Kidney (tissue), 22 donors: ENCODE measurements at places on chromosomes 7 and 10. TPM values are rescaled to one million over a fixed set of nuclear protein-coding genes. Genes with fewer than 3 reads are reported as not detected.
A peak's percentile ranks its signal among the peaks of the same experiment; 100 is the strongest.

- DNase-seq, result peak; percentile 36
Observed at GRCh38 chr10:131891196-131891928, 9.4 kb upstream of the PPP2R2D start.

AKR1C2 gene
- polyA plus RNA-seq, result 11.8 TPM

CPXM2 gene
- polyA plus RNA-seq, result 18.5 TPM

- DNase-seq, result no peak
Observed at GRCh38 chr7:29139796-29140195, 6.5 kb downstream of the CPVL start.

DNA sequence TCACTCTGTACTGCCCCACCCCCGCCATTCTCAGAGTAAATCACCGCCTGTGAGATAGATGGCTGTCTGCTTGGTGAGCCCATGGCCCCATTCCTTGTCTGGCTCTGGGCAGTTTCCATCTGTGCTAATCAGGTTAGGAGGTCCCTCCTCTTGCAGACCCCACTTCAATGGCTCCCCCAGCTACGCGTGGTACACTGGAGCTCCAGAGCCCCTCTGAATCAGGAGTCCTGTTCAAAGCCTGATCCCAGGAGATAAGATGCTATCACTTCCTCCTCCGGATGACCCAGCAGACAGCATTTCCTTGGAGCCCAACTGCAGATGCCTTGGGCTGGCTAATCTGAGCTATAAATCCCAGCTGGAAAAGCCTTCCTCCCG is 122.3 kb downstream of the SH3PXD2A start:
- no peak for DNase-seq

PKD2L1 gene
- polyA plus RNA-seq, result 0.17 TPM

- no peak for DNase-seq
Observed at GRCh38 chr10:112262546-112262945, 20.7 kb upstream of the TECTB start.

DNA sequence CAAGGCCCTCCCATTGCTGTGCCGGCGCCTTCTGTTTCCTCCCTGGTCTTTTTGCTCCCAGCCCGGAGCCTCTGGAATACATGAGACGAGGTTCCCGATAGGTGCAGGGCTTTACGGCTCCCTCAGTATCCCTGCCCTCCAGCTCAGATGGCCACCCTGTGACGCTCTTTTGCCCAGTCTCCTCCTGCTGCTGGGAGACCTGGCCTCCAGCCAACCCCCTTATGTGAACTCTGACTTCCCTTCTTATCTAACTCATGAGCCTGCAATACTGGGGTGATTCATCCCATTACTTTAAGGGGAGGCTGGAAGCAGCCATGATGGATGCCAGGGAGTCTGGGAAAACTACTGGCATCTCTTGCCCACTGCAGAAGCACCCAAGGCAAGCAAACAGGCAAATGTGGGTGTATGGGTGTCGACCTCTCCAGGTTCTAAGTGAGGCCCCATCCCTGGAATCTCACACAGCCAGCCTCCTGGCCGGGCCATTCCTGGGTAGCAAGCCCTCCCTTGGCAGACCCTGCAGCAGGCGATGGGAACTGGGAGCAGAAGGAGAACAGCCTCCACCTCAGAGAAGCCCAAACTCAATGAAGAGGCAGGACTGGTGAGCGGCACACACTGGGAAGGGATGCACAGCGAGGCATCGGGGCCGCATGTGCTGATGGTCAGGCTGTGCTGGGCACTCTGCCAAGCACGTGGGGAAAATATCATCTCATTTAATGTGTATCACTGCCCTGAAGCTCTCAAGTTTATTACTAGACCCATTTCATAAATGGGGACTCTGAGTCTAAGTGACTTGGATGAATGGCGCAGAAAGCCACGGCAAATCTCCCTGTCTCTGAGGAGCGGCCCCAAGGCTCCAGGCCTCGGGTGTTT is 97.5 kb downstream of the FAM53B start:
- no peak for DNase-seq

GRCh38 chr10:78041170-78042057 is 7.8 kb downstream of the RPS24 start:
- no peak for DNase-seq

DNA sequence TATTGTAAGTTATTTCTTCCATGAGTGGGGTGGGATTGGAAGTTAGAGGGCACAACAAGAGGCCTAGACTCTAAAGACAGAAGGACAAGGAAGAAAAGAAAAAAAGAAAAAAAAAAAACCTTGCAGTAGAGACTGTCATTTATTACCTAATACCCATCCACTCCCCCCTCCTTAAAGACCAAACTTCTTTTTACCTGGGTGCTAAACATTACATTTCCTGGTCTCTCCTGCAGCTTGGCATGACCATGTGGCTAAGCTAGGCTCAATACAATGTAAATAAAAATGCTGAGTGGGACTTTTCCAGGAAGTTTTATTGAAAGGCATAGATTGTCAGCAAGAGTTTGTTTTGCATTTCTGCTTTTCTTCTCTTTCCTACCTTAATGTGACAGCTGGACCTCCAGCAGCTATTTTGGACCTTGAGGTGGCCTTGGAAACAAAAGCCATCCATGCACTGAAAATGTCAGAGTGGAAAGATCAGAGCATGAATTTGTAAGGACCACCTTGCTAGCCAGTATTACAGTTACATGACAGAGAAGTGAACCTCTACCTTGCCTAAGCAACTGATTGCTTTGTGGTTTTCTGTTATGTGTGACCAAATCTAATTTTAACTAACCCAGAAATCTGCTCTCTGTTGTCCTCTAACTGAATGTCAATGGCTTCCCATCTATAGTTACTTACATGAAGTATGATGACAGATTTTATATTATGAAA is 81.3 kb upstream of the SFMBT2 start:
- no peak for DNase-seq

- no peak for DNase-seq
Observed at GRCh38 chr7:157519798-157520244, 183.0 kb downstream of the DNAJB6 start.

GRCh38 chr10:6953271-6953801 is 373.3 kb upstream of the PRKCQ start:
- DNase-seq, result no peak

ZNF25 gene
- 5.5 TPM for polyA plus RNA-seq

NPSR1 gene
- not detected for polyA plus RNA-seq

GPR158 gene
- polyA plus RNA-seq, result 0.09 TPM

GRCh38 chr7:115099906-115100305 is 178.0 kb downstream of the MDFIC start:
- DNase-seq, result no peak

DNA sequence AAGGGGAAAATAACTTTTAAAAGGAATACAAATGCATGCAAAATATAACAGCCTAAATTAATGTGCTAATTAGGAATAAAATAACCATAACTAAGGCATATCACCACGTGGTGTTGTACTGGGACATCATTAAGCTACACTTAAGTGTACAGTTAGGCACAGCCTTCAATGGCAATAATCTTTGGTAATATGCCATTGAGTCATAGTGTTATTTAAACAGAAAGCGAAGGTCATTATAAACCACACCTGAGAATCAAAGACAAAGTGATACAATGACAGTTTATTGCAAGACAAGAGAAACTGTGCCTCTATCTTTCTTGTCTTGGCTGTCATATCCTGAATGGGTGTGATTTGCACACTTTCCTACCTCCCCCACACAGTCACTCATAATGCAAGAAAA is 30.5 kb upstream of the AUTS2 start:
- DNase-seq, result no peak
